ENCODE measurements at places on chromosomes 1 and 21. TPM values are rescaled to one million over a fixed set of nuclear protein-coding genes. Genes with fewer than 3 reads are reported as not detected.

GPR161 gene
- 18.5 TPM for total RNA-seq

ILDR2 gene
- 0.61 TPM for total RNA-seq

CYP4Z1 gene
- not detected for total RNA-seq

KIAA0040 gene
- total RNA-seq, result 21.4 TPM

NGF gene
- total RNA-seq, result not detected

Measured in epithelial cell of umbilical artery (primary cell).